ENCODE measurements at places on chromosomes 13 and 19.
A peak's percentile ranks its signal among the peaks of the same experiment; 100 is the strongest.

- no peak for DNase-seq
Observed at GRCh38 chr13:94346261-94347019, 133.0 kb downstream of the DCT start.

GRCh38 chr13:42189061-42189460, 82.9 kb upstream of the AKAP11 start:
- DNase-seq: no peak

DNA sequence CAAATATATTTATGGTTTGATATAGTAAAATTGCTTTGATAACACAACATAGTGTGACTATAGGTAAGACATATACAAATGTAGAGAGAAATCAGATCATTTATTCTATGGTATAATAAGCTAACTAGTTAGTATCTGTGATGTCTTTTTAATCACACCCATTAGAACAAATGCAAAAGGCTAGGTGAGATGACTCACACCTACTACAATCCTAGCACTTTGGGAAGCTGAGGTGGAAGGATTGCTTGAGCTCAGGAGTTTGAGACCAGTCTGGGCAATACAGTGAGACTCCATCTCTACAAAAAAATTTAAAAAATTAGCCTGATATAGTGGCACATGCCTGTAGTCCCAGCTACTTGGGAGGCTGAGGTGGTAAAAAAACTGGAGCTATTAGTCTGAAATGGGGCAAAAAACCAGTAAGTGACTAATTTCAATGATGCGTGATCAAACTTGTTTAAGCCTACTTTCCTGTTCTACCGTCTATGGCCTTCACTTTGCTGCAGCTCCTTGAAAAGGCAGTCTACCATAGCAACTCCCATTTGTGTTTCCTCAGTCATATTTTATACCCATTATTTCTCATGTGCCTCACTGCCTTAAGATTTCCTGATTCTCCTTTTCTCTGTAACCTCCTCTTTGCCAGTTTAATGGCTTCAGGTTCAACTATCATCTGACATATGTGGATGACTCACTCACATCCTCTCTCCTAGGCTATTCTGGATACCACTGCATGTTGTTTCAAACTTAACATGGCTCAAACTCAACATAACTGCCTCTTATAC, 12.5 kb downstream of the ALG5 start:
- DNase-seq: no peak

DNA sequence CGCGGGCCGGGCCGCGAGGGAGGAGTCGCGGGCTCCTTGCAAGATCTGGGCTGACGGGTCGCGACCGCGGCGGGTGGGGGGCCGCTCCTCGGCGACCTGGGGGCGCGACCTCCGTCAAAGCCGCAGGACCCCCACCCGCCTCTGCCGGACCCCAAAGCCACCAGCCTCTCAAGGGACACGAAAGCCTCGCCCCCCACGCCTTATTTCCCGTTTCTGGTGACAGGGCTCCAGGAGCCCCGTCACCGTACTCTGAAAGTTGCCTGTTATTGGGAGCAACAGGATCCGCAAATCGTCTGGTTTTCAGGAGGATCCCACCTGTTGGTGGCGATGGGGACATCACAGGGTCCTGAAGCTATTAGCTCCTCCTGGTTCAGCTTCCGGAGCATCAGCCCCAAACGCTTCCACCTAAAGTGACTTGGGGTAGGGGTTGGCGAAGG, 530 bp downstream of the MAU2 start:
- DNase-seq: no peak

GRCh38 chr19:6531956-6532243, 1.1 kb downstream of the TNFSF9 start:
- DNase-seq: no peak

DNA sequence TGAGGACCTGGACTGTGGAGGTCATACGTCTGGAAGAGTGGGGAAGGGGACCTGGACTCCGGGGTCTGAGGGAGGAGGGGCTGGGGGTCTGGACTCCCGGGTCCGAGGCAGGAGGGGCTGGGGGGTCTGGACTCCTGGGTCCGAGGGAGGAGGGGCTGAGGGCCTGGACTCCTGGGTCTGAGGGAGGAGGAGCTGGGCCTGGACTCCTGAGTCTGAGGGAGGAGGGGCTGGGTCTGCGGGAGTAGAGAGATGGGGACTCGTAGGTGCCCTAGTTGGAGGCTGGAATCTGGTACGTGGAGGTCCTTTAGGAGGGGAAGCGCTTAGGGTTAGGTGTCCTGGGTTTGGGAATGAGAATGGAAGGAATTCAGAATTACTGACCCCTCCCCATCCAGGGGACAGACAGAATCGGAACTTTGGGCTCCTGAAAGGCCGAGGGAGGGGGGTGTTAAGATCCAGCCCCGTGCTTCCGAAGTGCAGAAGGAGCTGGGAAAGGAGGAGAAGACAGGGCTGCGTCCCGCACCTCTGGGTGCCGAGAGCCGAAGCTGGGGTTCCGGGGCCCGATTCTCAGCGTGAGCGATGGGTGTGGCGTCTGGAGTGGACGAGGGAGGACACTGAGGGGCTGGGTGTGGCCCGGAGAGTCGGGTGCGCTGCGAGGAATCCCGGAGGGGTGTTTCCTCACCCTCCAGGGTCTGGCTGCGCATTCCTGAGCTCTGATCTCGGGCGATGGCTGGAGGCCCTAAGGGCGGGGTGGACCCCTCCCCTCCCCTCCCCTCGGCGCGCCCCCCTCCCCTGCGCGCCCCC, 608 bp downstream of the MYADM start:
- peak; percentile 26 for DNase-seq

GRCh38 chr13:100876044-100876403, 201.4 kb upstream of the TMTC4 start:
- DNase-seq: no peak

- no peak for DNase-seq
Observed at GRCh38 chr19:58553799-58554493, 959 bp downstream of the CHMP2A start.

DNA sequence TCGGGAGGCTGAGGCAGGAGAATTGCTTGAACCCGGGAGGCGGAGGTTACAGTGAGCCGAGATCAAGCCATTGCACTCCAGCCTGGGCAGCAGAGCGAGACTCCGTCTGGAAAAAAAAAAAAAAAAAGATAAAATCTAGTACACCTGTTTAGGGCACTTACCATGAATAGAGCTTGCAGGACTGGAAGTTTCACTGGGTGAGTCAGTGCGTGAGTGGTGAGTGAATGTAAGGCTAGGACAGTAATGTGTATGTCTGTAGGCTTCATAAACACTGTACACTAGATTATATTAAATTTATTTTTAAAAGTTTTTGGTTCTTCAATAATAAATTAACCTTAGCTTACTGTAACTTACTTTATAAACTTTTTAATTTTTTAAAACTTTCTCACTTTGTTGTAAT, 22.9 kb downstream of the PPP5C start:
- no peak for DNase-seq

- DNase-seq: no peak
Observed at GRCh38 chr19:6071875-6072274, 38.4 kb downstream of the RFX2 start.

GRCh38 chr19:51417810-51418157, 342 bp upstream of the SIGLEC10 start:
- no peak for DNase-seq

DNA sequence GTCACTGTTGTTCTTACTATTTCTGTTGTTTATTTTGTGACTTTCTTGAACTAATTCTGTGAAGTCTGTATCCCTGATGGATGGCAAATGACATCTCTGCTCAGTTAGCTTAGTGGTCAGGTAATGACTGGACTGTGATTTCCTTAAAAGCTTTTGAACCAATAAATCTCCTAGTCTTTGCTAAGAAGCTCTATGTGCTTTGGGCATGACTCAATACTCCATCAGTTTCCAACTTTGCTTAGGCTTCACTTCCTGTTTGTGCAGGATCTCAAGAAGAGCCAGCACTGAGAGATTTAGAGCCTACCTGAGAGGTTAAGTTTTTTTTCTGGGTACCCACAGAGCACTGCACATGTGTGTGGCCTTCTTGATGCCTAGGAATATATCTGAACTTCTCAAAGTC, 329.7 kb upstream of the HTR2A start:
- no peak for DNase-seq

GRCh38 chr19:28880735-28881401, 332.1 kb downstream of the UQCRFS1 start:
- DNase-seq: no peak

DNA sequence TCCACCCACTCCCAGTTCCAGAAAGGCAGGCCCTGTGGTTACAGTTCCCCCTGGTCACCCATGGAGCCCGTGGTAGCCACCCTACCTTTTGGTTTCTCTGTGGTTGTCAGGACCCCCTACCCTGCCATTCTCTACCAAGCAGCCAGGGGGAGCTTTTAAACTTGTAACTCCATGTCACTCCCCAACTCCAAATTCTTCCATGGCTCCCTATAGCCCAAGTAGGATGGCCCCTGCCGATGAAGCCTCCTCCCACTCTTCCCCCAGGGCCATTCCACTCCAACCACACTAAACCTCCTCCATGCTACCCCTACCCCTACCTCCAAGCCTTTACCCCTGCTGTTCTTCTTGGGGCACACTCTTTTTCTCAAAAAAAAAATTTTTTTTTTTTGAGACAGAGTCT, 2.2 kb downstream of the S1PR2 start:
- peak; percentile 10 for DNase-seq

- DNase-seq: peak; percentile 41
Observed at GRCh38 chr19:19554074-19555023, 16.3 kb downstream of the CILP2 start.

GRCh38 chr13:32650705-32651311, 64.6 kb downstream of the PDS5B start:
- DNase-seq: peak; percentile 23

DNA sequence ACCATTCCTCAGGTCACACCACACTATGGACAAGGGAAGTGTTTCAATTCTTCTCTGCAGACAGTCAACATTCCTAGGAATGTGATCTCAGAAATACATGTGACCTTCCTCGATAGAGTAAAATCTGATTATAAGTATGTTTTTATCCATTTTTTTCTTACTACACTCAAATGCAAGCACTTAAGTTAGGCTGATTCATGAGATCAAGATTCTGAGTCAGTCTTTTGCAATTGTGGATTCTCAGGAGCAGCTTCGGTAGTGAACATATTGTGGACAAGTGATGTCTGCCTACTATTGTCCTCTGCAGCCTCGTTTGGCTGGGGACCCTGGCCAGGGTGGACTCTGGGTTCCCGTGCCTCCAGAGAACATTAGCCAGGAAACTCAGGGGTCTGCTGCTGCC, 3.2 kb downstream of the SERPINE3 start:
- no peak for DNase-seq

- DNase-seq: no peak
Observed at GRCh38 chr19:9945319-9945966, 9.1 kb upstream of the OLFM2 start.

- no peak for DNase-seq
Observed at GRCh38 chr13:27304611-27305010, 34.0 kb downstream of the RASL11A start.

GRCh38 chr19:52991484-52991883, 22.2 kb upstream of the ERVV-1 start:
- no peak for DNase-seq

DNA sequence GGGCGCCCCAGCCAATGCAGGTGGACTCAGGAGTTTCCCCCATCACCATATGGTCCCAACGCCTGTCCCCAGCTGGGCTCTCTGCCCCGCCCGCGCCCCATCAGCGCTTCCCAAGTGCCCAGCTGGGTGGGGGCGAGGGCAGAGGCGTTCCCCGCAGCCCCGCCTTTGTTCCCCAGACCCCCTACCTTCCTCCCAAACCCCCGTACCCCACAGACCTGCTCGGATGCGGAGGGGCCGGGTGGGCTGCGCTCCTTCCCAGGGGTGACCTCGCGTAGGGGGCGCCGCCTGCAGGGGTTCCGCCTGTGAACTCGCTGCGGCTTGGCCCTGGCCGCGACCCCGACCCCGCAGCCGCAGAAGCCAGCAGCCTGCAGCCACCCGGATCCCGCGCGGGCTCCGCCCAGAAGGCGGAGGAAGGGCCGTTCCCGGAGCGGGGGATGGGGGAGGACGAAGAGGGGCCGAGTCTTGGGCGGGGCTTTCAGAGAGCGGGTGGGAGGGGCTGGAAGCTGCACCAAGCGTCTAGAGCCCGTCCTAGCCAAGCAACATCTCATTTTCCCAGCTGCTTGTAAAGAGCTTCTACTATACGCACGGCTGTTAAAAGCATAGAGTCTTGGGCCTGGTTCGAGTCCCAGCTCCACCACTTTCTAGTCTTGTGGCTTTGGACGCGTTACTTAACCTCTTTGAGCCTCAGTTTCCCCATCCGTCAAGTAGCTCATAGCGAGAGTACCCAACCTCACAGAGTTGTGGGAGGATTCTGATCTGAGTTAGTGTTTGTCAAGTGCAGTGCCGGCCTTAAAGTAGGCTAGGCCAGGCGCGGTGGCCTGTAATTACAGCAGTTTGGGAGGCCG, at the start of gene RAB3D:
TSS of gene RAB3D (minus strand) at position 404 of the 845 bp plus-strand sequence. CDS start 2,258 bp downstream, outside the sequence.
- DNase-seq: peak; percentile 57

- no peak for DNase-seq
Observed at GRCh38 chr13:85363504-85363903, 435.7 kb downstream of the SLITRK6 start.

- no peak for DNase-seq
Observed at GRCh38 chr13:30364133-30364532, 56.8 kb upstream of the KATNAL1 start.

- DNase-seq: no peak
Observed at GRCh38 chr19:11261971-11262839, at the start of gene DOCK6. Gene DOCK6, minus strand, starts transcription at chr19:11262524. Its CDS starts 84 bp downstream, at chr19:11262440.
